Effector memory CD8-positive, alpha-beta T cell (primary cell): ENCODE measurements at places on chromosomes 1 and 21.

- DNase-seq = peak; percentile 18
These were observed 36.5 kb downstream of the ZMYM1 start for GRCh38 chr1:35115459-35116383.

DNA sequence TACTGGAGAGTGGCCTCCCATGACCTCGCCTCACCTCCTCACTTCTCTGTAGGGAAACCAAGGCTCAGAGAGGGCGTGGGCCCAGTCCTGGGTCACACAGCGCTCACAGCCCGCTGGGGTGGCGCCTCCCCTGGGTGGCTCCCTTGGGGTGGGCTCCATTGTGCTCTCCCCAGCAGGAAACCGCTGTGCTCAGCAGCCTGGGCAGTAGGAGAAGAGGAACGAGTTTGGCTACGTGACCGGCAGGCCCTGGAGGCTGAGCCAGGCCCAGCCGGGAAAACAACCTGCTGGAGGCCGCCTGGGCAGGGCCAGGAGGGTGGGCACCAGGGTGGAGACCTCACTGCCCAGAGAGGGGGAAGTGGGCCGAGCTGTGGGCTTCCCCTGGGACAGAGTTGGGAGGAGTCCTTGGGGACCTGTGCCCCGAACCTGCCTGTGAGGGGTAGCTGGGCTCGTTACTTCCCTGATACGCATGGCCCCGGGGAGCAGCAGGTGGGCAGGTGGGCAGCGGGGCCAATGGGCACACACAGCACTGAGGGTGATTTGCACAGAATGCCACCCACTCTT, 15.0 kb upstream of the FAM131C start:
- no peak for DNase-seq

- DNase-seq = no peak
These were observed at the start of gene RCSD1 for GRCh38 chr1:167629681-167630567. Gene RCSD1, plus strand, starts transcription at chr1:167630232. Its CDS starts 192 bp downstream, at chr1:167630424.

GRCh38 chr1:158087320-158087927, 93.3 kb upstream of the CD1D start:
- no peak for DNase-seq

GRCh38 chr1:204464701-204465100, 29.9 kb downstream of the PIK3C2B start:
- no peak for DNase-seq

GRCh38 chr1:148308832-148309458, 156.9 kb upstream of the NBPF11 start:
- DNase-seq = no peak

DNA sequence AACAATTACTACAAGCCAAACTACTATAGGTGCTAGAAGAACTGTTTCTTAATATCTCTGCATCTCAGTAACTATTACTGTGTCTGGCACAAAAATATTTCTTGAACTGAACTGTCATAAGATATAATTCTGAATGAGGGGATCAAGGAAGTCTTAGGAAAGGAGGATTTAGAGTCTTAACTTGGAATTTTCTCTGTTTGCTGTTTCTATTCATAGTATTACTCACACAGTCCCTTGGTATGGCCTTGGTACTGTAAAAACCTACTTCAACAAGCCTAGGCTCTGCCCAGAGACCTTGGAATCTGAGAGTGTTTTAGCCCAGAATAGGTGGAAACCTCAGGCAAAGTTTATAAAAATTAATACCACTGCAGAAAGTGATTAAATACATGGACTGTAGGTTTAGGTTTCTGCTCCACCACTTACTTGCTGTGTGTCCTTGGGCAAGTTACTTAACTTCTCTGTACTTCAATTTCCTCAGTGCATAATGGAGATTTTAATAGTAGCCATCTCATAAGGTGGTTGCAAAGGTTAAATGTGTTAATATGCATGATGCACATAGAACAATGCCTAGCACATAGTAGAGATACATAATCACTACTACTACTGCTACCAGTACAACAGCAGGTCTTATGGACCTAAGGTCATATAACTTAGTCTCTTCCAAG, 87.4 kb upstream of the NFIA start:
- DNase-seq = no peak

GRCh38 chr1:215003686-215004085, 78.9 kb upstream of the KCNK2 start:
- no peak for DNase-seq

GRCh38 chr21:24093032-24093431, 1514.2 kb downstream of the MRPL39 start:
- no peak for DNase-seq
